H1 (cell line): ENCODE measurements at places on chromosomes 2 and 18.

- no peak for DNase-seq
Observed at GRCh38 chr2:56474412-56475158, 290.8 kb downstream of the CCDC85A start.

DNA sequence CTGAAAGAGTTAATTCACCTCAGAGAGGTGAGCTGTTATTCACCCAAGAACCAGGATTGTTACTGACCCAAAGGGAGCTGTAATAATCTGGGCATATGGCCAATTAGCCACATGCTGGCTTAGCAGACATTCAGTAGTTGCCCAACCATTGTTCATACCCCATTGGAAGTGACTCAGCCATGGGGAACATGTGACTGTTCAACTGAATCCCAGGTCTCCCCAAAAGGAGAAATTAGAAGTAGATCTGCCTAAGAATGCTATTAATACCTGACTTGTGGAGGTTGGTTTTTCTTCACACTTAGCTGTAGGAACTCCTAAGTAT is 272.6 kb upstream of the UBE2E3 start:
- no peak for DNase-seq

DNA sequence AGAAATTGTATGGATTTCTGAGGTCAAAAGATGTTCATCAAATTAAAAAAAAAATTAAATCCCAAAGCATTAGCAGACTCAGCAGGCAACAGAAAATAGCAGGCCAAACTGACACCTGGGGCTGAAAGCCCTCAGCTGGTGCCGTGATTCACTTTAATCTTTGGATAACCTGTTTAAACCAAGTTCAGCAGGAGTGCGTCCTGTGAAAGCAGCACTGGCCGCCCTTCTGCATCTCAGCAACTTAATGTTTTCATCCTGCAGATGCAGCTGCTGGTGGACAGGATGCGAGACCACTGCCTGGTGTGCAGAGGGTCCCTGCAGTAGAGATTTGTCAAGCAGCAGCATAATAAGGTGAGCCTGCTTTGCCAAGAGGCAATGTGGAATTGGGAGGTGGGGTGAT is 41.2 kb downstream of the CCDC68 start:
- DNase-seq = no peak

DNA sequence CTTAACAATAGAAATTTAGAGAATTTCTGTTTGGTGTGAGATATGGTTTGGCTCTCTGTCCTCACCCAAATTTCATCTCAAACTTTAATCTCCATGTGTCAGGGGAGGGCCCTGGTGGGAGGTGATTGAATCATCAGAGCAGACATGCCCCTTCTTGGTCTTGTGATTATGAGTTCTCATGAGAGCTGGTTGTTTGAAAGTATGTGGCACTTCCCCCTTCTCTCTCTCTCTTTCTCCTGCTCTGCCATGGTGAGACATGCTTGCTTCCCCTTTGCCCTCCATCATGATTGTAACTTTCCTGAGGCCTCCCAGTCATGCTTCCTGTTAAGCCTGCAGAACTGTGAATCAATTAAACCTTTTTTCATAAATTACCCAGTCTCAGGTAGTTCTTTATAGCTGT is 524.7 kb upstream of the ACVR2A start:
- no peak for DNase-seq

- no peak for DNase-seq
Observed at GRCh38 chr2:71669058-71669456, 215.7 kb downstream of the DYSF start.

DNA sequence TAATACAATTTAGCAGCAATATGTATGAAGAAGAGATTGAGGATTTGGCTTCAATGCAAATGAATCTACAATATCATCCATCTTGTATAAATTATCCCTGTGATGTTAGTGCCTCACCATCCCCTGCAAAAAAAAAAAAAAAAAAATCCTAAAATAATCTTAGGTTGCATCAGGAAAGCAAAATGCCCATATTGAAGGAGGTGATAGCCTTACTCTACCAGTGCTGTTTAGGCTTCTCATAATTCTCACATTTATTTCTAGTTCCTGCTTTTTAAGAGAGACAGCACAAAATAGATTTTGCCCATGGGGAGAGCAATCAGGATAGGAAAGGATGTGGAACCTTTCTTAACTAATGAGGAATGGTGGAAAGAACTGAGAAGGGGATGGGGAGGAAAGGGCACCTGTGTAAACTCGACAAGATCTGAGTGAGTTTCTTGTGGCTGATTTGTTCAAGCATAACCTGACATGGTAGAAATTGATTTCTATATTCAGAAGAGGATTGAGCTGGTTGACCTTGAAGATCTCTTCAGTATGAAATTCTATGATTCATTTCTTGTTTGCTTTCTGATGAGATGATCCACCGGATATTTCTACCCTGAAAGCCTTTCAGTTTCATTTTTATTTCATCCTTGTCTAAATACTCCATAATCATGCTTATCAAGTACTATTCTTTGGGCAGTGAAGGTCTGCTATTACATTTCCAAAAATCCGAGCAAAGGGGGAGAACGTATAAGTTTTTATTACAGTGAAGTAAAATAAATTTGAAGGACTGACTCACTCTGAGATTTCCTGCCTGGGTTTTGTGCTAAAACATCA is 391.2 kb downstream of the PTPRM start:
- no peak for DNase-seq

DNA sequence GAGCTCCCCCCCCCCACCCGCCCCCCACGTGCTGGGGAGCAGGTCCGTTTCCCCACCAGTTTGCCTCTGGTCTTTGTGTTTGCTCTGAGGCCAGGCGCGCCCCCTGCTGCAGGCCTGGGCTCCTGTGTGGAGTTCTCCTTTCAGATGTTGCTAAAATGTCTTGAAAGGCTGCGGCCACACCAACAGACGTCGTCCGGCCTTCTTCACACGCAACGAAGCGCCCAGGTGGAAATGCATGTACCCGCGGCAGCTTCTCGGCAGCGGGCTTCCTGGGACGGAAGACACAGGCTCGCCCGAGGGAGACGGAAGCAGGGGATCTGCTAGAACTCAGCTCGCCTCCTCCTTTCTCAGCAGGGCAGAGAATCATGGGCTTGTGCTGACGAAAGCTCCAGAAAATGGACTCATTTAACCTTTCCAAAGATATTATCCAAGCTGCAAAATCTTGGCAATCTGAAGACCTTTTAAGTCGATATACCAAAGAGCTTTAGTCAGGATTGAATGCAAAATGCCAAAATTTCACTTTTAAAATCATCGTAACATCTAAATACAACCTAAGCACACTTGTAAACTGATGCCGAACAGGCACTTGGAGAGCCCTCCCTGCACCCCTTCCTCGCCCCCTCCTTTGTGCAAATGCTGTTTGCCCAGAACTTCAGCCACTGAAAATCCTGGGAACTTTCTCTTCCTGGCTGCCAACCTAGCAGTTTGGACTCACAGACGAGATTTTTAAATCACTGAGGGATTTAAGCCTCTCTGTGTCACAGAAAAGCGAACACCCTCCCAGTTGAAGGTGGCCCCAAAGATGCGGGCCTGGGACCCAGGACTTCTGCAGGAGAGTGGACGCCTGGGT is 125.5 kb upstream of the ZNF516 start:
- DNase-seq = no peak

DNA sequence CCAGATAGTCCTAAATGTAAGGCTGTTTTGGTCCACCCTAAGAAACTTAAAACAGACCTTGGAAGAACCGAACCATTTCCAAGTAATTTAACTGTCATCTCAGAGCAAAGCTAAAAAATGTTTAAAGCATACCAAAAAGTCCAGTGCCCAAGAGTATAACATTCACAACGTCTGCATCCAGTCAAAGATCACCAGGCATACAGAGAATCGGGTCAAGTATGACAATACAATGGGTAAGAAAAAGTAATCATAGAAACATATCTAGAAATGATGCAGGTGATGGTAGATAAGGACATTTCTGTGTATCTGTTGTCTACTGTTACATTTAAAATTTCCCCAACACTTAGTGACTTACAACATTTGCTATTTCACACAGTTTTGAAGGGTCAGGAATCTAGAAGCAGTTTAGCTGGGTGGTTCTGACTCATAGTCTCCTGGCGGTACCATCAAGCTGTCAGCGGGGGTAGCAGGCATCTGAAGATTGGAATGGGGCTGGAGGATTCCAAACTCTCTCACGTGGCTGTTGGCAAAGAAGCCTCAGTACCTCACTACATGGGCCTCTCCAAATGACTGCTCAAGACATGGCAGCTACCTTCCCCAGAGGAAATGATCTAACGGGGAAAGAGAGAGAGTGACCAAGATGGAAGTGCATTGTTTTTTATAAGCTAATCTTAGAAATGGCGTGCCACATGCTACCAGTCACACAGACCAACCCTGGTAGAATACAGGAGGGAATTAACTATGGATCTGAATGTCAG is 36.6 kb upstream of the DYNC2LI1 start:
- DNase-seq = no peak

GRCh38 chr18:21853016-21853415 is 112.4 kb downstream of the MIB1 start:
- DNase-seq = no peak
